ENCODE measurements at places on chromosomes 3 and 15.

DNA sequence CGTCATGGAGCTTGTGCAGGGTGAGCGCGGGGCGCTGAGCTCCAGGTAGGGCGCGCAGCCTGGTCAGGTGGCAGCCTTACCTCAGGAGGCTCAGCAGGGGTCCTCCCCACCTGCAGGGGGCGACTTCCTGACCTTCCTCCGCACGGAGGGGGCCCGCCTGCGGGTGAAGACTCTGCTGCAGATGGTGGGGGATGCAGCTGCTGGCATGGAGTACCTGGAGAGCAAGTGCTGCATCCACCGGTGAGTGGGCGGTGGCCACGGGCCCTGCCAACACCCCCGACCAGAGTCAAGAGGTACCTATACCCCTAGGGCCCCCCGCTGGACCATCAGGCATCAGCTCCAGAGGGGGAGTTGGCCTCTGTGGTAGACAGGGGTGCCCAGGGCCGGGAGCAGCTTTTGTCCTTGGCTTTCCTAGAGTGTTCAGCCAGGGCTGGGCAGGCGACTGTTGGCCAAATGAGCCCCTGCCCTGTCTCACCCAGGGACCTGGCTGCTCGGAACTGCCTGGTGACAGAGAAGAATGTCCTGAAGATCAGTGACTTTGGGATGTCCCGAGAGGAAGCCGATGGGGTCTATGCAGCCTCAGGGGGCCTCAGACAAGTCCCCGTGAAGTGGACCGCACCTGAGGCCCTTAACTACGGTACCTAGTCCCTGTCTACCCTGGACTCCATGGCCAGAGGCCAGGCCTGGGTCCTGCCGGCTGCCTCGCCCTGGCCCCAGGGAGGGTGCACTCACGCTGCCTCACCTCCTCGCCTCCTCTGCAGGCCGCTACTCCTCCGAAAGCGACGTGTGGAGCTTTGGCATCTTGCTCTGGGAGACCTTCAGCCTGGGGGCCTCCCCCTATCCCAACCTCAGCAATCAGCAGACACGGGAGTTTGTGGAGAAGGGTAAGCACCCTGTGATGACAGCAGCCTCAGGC is 9.1 kb downstream of the FES start:
- no peak for DNase-seq

DNA sequence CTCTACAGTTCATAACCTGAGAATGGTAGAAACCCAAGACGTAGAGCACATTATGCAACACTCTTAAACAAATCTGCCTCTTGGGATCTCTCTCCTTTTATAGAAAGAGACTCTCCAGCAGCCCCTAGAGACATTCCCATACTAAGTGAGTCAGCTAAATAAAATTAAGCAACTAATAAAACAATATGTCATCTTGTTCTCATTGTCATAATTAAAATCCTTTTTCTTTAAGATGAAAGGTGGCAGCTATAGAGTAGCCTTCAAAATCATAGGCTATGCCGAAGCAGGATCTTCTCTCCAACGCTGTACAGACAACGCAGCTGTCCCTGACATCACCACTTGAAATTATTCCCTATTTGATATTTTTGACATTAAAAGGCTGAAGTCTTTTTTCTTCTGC is 790.0 kb downstream of the FHIT start:
- DNase-seq, result no peak

DNA sequence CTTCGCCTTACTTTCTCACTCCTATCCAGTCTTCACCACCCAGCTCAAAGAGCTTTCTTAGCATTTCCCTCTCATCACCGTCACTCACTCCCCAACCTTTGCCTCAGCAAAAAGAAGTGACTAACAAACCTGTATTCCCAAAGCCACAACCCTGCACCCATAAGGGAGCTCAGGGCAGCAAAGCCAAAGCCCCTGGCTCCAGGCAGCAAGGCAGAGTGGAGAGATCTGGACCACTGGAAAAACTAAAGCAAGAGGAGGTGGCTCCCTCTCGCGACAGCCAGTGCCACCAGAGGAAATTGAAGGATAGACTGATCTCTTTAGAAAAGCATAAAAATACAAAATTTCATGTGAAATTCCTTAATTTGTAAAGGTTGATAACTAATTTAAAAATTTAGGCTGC is 25.1 kb upstream of the CDCP1 start:
- DNase-seq, result no peak

GRCh38 chr3:113673593-113673992 is 22.8 kb downstream of the USF3 start:
- DNase-seq, result no peak

- no peak for DNase-seq
These were observed 6.8 kb downstream of the ONECUT1 start for GRCh38 chr15:52783191-52783829.

DNA sequence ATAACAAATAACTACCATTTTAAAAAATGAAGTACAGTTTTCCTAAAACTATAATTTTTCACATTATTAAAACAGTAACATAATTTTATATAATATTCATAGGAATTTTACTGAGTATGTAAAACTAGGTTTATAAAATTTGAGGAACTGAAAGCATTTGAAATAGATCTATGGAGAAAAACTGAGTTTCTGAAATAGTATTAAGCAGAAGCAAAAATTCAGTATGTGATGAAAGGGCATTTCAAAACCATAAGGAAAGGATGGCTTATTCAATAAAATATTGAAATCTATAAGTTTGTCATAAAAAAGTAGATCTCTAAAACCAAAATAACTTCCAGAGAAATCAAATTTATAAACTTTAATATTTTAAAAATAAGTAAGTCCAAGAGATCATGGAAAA is 53.4 kb downstream of the GBE1 start:
- DNase-seq, result no peak

GRCh38 chr3:81602781-81603180 is 158.7 kb downstream of the GBE1 start:
- DNase-seq, result no peak

- DNase-seq, result no peak
These were observed 7.7 kb downstream of the STAB1 start for GRCh38 chr3:52502808-52503350.

GRCh38 chr3:184836090-184836822 is 24.3 kb downstream of the VPS8 start:
- no peak for DNase-seq

GRCh38 chr15:42151736-42152135 is 4.7 kb downstream of the PLA2G4F start:
- DNase-seq, result no peak

- no peak for DNase-seq
These were observed 244.8 kb upstream of the RGMA start for GRCh38 chr15:93333796-93334195.

DNA sequence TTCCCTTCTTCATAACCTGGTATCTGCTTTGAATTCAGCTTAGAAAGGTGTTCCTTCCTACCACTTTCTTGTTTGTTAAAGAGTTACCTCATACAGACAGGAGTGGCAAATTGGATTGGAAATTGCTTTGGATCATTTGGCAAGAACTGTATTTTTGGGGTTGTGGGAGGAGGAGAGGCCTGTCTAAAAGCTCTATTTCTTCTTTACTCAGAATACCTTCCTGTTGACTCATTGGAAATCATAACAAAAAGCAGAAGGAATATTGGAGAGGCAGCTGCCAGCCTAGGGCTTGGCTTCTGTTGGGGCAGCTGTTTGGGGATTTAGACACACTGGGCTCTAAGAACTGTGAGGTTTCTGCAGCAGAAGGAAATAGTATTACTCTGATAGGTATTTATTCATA is 14.2 kb downstream of the IQGAP1 start:
- DNase-seq, result no peak

DNA sequence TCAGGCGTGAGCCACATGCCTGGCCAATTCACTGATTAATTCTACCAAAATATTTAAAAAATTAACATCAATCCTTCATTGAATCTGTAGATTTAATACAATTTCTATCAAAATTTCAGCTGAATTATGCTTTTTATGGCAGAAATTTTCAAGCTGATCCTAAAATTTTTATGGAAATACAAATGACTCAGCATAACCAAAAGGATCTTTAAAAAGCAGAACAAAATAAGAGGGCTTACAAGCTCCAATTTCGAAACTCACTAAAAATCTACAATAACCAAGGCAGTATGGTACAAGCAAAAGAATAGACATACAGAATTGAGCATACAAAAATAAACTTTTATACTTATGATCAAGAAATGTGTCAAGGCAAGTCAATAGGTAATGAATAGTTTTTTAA is 180.4 kb upstream of the CTNNB1 start:
- DNase-seq, result no peak

DNA sequence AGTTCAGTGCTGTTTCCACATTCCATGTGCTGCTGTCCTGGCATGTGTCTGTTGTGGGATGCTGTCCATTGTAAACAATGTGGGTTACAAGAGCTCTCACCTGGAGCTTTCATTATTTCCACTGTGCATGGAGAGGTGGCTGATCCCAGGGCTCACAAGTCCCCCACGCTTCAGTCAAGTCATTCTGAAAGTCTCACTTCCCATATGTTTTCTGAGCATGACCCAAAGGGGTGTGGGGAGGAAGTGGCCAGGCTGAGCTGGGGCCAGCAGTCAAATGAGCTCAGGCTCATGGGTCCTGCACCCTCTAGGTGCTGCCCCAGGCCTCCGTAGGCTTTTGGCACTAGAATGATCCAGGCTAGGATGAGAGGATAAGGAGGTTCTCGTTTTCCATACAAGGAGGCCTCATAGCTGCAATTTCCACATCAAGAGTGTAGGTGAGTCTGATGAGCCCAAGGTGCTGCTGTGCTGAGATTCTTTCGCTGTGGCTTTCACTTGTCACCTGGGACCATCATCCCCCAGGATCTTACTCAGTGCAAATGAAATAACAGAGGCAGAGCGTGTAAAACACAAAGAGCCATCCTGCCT is 22.0 kb downstream of the STARD5 start:
- no peak for DNase-seq

GRCh38 chr3:31354373-31354772 is 178.4 kb upstream of the STT3B start:
- no peak for DNase-seq

GRCh38 chr3:72444656-72445223 is 403.5 kb downstream of the SHQ1 start:
- no peak for DNase-seq

GRCh38 chr3:183038221-183038620 is 57.9 kb upstream of the DCUN1D1 start:
- no peak for DNase-seq

DNA sequence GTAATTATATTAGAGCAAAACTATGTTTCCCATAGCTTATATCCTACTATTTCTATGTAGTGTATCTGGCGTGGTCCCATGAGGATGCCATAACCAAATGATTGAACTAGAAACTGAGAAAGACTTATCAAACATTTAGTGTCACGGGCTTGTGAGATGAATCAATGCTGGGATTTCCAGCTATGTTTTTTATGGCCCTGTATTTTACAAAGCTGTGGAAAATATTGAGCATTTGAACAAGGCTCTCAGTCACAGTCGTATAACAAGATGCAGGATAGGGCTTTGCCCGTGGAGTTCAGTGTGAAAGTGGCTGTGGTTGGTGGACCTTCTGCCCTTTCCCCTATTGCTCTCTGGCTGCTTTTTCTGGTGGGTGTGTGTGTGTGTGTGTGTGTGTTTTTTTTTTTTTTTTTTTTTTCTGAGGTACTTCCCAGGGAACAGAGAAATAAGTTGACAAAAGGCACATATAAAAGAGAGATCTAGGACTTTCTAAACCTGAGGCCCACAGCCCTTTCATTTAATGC is 60.7 kb downstream of the CACNA1D start:
- no peak for DNase-seq

- DNase-seq, result no peak
These were observed 228 bp upstream of the H1-8 start for GRCh38 chr3:129542747-129543146.

- DNase-seq, result no peak
These were observed 3.4 kb upstream of the TRIM71 start for GRCh38 chr3:32814361-32814760.

DNA sequence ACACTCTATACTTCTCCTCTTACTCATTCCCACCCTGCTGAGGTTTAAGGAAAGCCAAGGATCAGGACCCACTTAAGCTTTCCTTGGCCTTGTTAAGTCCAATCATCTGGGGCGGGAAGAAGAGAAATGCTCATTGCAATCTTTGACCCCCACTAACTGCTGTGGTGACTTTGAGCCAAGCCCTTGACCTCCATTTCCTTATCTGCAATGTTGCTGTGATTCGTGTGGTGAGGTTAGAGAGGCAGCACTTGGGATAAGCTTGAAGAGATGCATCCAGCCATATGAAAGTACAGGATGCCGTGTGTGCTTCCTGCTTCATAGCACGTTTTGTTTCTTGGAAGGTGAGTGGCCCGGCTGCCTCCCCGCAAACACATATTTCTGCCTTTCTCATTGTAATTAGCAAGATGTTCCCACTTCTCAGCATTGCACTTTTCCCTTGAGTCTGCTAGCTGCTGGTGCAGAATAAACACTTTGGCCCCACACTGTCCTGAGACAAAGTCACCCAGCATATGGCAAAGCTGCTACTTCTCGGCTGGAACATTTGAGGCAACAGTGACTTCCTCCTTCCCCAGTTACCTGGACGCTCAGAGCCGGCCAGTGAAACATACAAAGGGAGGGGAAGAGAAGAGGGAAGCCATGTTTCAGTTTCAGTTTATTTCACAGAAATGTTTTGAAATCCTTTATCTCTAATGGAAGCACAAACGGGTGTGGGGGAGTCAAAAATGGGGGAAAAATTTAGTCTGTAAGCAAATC is 10.5 kb upstream of the NUDT16 start:
- no peak for DNase-seq

- no peak for DNase-seq
These were observed 57.3 kb upstream of the PLXNA1 start for GRCh38 chr3:126925411-126926171.

DNA sequence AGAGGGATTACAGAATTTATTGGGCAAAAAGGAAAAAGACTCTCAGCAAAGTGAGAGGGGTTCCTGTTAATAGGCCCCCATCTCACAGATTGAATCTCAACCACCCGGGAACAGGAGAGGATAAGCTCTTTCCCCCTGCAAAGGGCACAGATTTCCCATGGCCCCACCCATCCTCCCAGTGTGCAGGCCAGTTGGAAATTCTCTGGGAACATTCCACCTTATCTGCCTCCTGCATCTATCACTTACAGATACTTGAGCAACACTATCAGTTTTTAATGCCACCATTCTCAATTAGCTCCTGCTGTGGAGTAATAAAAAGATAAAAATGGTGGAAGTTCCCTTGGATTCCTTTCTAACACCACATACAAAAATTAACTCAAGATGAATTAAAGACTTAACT is 350.0 kb upstream of the BCHE start:
- no peak for DNase-seq

DNA sequence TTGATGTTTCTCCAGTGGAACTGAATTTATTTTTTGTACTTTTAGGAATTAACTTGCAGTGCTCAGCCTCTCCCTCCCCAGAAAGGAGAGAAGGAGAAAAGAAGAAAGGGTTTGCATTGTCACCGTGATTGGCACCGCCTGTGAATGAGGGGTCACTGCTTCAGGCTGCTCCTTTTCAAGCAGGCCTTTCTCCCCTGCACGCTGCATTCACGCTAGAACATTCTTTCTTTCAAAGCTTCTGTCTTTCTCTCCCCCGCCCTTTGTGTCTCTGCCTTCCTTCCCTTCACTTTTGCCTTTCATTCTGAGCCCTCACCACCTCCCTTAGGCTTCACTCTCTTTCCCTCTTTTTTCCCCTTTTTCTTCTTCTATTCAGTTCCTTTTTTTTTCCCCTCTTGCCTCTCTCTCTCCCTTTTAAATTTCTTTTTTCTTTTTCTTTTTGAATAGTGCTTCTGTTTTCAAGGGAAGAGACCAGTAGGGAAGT is 42.4 kb downstream of the ZNF710 start:
- no peak for DNase-seq

All from stimulated activated CD8-positive, alpha-beta memory T cell treated with anti-CD3 and anti-CD28 coated beads, Interleukin-12 subunit alpha, Interleukin-12 subunit beta, amount 100 ng/mL, for 4 hours (primary cell).